Skin of body (tissue), 3 donors: ENCODE measurements at places on chromosomes 5 and 9. TPM values are rescaled to one million over a fixed set of nuclear protein-coding genes. Genes with fewer than 3 reads are reported as not detected.

SLC25A2 gene
- 1.4 TPM for total RNA-seq

MAMDC2 gene
- 11.8 TPM for total RNA-seq

PAEP gene
- total RNA-seq: not detected

GRCh38 chr9:127047971-127048370 is 74.5 kb downstream of the ANGPTL2 start:
- no peak for DNase-seq

DNA sequence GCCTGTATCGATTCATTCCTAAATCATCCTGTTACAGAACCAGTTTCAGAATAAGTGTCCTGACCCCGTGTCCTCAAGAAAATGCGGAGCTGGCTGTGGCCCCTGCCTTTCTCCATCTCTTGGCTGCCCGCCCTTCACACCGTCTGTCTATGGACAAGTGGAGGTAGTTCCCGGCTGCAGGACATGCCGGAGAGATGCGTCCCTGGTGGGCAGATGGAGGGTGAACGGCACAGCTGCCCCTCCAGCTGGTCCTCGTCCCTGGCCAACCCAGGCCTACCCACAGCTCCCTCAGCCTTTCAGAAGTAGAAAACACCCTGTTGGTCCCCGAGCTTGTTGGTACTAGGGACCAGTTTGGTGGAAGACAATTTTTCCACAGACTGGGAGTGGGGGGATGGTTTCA is 14.8 kb upstream of the EXOC3 start:
- DNase-seq: no peak
